ENCODE measurements at places on chromosomes 2 and 18.
A peak's percentile ranks its signal among the peaks of the same experiment; 100 is the strongest.

- DNase-seq, result no peak
Measured at GRCh38 chr18:2430191-2430590, 141.1 kb downstream of the METTL4 start.

DNA sequence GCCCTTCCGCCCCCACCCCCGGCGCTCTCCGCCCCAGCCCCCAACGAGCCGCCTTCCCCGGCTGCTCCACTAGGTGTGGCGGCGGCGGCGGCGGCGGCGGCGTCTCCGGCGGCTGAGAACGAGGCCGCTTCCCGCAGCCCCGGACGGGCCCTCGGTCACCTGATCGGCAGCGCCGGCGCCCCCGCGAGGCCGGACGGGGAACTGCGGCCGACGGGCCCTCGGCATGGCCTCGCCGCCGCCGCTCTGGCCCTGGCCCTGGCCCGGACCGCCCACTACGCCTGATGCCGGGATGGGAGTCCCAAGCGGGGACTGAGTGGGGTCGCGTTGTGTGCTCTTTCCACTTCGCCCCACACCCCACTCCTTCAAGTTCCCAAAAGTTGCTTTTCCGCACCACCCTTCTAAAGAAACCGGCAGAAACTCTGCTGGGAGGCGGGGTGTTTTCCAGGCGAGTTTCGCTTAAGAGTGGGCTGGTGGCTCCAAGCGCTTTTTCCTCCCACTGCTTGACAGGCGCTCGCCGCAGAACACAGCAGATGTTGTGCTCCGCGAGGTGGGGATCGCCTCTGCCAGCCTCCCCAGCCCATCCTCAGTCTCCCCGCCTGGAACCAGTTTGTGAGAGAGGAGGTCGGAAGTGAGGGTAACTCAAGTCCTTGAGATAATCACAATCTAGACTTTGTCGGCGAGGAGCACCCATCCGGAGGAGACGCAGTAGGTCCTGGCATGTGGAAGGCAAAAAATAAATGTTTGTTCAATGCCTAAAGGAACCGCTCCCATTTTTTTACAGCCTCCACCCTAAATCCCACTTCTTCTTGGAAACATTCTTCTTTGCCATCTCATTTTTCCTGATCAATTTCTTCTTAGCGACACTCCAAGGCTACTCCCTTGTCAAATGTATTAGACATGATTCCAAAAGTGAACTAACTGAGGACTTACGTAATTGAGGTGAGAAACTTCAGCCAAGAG, at the start of gene NCKAP1:
Gene NCKAP1, minus strand, starts transcription at position 117 of the 960 bp plus-strand sequence. CDS start 358 bp downstream, outside the sequence.
- peak; percentile 53 for DNase-seq

DNA sequence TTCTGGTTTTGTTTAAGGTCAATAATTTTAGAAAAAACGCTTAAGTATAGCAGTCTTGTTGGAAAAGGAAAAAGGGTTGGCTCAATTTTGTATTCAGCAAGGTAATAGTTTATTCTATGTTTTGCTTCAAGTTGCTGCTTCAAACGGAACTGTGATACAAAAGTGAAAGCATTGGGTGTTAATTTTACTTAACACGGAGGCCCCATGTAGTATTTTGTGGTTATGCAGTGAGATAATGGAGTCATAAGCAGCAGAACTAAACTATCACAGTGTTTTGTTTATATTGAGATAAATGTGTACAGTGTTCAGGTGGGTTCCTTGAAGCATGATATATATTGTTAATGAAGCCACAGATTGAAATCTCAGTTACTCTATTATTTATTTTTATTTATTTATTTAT, 67.0 kb upstream of the LYPD6B start:
- no peak for DNase-seq

- DNase-seq, result no peak
Measured at GRCh38 chr18:75003039-75003438, 205.9 kb downstream of the PTGR3 start.

DNA sequence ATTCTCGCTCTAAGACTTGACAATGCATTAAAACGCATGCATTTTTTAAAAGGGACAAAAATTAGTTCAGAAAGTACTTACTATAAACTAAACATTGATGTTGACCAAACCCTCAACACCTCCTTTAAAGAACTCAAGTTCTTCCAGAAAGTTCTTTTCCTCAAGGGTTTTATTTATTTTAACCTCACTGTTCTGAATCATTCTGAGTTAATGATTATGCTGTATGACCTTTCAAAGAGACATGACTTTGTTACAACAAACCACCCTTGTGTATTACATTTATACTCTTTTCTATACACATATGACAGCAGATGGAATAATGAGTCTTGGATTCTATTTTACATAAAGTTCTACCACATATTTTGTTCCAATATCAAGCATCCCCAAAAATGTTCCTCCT, 139.8 kb upstream of the CCDC150 start:
- DNase-seq, result no peak

- DNase-seq, result no peak
Measured at GRCh38 chr2:17813742-17814473, 2.4 kb upstream of the MSGN1 start.

GRCh38 chr2:182597570-182598295, 118.3 kb upstream of the DNAJC10 start:
- no peak for DNase-seq

DNA sequence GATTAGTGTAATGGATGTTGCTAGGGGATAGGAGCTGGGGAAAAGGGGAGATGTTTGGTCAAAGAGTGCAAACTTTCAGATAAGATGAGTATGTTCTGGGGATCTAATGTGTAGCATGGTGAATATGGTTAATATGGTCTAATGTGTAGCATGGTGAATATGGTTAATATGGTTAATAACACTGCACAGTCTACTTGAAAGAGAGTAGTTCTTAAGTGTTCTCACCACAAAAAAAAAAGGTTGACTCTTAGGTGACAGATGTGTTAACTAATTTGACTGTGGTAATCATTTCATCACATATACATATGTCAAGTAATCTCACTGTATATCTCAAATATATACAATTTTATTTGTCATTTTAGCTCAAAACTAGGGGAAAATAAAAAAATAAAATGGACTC, 121.3 kb upstream of the CD226 start:
- no peak for DNase-seq

DNA sequence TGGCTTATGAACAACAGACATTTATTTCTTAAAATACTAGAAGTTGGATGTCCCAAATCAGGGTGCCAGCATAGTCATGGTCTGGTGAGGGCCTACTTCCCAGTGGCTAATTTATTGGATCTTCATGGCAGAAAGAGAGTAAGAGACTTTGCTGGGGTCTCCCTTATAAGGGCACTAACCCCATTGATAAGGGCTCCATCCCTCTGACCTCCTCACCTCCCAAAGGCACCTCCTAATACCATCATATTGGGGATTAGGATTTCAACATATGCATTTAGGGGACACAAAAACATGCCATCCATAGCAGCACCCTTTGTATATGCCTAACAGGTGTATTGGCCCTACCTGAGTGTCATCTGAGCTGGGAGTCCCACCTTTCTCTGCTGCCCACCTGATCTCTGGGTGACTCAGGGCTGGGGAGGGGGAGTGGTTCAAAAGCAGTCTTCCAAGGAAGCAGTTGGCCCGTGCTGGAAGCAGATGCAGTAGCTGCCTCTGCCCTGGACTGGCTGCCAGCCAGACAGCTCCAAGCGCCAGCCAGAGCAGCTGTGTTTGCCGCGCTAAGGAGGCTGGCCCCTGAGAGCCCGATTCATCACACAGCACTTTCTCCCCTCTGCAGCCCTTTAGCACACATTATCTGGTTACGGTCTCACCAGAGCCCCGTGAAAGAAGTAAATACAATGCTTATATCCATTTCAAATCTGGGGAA, 84.6 kb downstream of the SMAD7 start:
- DNase-seq, result no peak

GRCh38 chr18:78123144-78123909, 856.3 kb upstream of the SALL3 start:
- DNase-seq, result no peak

- DNase-seq, result no peak
Measured at GRCh38 chr2:203002054-203002821, 12.4 kb upstream of the NBEAL1 start.

GRCh38 chr18:79790996-79791972, 6.5 kb upstream of the KCNG2 start:
- DNase-seq, result no peak

- DNase-seq, result no peak
Measured at GRCh38 chr18:48850822-48851598, 99.8 kb downstream of the SMAD7 start.

DNA sequence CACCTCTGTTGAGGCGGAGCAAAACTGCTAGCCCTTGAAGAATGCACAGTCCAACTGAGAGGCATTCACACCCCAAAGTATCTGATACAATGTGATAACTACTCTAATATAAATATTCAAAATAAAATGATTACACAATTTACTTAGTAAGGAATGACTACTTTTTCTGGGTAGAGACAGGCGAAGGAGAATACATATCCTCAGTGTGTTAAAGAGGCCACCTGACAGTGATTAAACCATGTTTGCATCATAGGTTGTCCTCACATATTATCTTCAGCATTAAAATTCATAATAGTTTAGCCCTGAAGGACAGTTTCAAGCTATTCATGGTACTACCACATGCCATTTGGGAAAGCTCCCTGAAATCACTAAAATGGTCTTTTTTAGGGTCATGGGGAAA, 16.9 kb upstream of the BAZ2B start:
- DNase-seq, result no peak

GRCh38 chr2:62297624-62298010, 101.7 kb downstream of the B3GNT2 start:
- DNase-seq, result no peak

DNA sequence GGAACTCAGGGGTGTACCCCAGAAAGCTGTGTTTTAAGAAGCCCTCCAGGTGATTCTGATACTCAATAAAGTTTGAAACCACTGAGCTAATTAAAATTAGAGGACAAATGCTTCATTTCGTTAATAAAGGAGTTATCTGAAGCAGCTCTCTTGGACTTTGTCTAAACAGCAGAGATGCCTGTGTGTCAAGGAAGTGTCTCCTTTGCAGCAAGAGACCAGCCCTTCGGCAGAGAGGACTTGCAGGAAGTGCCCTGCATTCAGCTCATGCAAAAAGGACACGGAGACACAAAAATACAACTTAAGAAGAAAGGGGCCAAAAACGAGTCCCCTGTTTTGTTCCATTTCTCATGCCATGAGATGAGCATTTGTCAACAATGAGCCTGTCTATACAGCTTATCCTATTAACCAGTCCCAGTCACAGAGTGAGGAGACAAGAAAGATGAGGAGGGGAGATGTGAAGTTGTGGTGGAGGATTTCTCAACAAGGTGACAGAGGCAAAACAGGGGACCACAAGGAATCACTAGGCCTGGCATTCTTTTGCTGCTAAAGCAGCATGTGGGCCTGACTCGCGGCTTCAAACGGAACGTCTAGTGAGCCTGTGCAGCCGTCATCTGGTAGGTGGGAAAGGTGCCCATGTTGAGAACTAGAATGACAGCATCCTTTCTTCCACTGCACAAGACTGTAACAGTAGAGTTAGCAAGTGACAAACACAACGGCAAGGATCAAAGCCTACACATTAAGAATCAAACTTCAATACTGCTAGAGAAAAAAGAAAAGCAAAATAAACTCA, 152.3 kb downstream of the ANTXR1 start:
- DNase-seq, result no peak

- DNase-seq, result no peak
Measured at GRCh38 chr2:115910270-115910669, 1467.8 kb downstream of the DPP10 start.

DNA sequence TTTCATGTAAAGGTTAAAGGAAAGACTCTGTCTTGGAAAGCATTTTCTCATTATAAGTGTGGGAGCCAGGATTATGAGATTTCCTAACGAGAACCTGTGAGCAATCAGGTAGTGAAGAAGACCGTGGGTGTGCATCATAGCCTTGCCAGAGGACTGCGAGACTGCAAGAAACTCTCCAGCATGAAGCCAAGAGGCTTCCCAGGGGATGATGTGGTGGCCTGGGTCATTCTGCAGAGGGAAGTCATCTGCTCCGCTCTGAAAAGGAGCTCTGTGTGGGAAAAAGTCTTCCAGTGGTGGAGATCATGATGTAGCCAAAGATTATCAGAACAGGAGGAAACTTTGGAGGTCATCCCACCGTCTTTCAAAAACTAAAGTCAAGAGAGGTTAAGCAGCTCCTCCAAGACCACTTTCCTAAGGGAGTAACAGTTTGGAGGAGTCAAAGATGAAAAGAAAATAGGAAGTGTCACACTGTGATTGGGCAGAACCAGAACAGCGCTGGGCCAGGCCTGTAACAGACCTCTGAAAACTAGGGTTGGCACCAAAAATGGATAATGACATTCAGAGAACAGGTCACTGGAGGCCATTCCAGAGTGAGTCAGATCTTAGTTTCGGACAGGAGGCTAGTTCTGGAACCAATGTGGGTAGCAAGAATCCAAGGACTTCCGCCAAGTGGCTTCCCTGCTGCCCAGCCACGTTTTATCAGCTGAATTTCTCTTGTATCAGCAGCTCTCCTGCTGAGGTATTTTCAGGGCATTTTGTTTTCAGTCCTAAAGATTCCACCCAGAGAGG, 113.0 kb downstream of the LRATD1 start:
- no peak for DNase-seq

GRCh38 chr18:6757931-6758330, 28.4 kb downstream of the ARHGAP28 start:
- DNase-seq, result no peak

DNA sequence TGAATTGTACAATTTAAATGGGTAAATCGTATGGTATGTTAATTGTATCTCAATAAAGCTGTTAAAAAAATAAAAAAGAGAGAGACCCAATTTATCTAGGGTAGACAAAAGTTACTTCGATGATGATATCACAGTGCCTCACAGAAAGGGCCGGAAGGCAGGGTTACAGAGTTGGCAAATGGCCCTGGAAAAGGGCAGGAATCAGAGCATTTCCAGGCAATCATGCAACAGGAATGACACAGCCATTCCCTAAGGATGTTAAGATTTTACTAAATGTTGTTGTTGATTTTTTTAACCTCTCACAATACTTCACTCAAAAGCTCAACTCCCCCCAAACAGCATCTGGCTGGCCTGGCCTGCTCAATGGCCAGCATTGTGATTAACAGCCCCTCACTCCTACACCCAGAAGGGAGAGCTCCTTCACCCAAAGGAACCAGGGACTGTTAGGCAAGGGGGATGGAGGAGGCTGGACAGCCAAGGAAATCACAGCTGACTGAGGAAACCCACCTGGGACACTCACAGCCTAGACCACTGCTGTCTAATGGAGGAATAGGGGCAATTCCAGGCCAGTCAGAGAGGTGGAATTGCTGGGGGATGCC, 7.7 kb upstream of the SP100 start:
- no peak for DNase-seq

DNA sequence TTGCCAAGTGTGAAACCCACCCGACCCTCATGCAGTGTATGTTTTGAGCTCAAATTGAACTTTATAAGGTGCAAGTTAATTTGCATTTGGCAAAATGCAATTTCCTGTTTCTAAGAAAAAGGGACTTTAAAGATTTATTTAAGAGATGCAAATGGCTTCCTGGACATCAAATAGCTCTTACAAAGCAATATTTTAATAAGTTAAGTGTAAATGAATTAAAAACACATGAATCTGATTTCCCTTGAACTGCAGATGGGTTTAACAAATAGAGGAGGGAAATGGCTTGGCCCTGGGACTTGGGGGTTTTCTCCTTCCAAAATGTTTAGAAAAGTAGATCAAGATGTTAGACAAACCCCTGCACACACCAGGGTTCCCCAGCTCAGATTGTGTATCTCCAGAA, 116.0 kb downstream of the EN1 start:
- DNase-seq, result no peak
